ENCODE measurements at places on chromosomes 3 and 15. TPM values are rescaled to one million over a fixed set of nuclear protein-coding genes. Genes with fewer than 3 reads are reported as not detected.

SKOR1 gene
- not detected for polyA plus RNA-seq

TICRR gene
- polyA plus RNA-seq: not detected

MASP1 gene
- not detected for polyA plus RNA-seq

AP3B2 gene
- polyA plus RNA-seq: not detected

DNA sequence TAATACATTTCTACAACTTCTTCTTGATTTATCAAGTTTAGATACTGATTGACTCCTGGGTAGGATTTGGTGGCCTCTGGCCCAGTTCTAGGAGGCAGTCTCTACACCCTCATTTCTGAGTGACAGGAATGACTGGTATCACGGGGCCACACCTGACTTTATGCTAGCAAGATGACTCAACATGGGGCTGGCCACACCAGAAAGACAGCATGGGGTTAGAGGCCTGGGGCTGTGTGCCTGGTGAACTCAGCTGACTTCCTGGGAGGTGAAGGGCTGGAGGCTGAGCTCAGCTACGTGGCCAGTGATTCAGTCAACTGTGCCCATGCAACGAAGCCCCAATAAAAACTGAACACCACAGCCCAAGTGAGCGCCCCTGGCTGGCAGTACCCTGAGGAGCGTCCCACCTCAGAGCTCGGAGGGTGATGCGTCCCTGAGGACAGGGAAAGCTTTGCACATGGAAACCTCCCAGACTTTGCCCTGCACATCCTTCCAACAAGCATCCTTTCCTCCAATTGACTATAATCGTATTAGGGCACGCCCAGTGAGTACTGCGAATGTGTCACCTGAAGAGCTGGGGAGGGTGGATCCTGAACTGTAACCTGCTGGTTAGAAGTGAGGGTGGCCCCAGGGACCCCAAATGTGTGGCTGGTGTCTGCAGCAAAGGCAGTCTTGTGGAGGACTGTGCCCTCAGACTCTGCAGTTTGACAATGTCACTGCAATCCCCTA lies 57.2 kb downstream of the NIPA2 start:
- DNase-seq: no peak

DNA sequence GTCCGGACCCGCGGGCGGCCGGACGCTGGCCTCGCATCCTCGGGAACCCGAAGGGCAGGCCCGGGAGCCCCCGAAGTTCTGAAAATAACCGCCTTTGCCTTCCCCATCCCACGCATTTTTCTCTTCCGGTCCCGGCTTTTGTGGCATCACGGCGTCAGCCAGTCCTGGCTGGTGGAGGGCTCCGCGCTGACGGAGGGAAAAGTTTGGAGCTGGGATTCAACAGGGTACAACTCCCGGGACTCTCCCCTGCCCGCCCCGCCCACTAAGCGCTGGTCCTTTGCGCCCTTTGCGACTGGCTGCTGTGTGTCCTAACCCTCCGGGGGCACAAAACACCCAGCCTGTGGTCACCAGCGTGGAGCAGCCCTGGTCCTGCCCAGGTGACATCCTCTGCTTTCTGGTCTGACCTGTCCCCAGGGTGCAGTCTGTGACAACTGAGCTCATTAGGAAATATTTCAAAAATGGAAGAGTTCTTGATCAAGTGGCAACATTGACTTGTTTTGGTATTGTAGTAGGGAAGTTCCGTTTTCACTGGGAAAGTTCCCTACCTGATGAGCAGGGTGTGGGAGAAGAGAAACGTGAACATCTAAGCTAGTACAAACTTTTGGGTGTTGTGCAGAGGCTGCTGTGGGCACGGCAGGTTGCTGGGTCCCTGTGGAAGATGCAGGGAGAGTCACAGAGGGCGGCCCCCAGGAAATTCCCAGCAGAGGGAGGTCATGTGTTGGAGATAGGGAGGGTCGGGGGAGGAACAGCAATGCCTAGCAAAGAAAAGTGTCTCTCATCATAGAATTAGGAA lies 775 bp downstream of the ARNT2 start:
- no peak for DNase-seq

DNA sequence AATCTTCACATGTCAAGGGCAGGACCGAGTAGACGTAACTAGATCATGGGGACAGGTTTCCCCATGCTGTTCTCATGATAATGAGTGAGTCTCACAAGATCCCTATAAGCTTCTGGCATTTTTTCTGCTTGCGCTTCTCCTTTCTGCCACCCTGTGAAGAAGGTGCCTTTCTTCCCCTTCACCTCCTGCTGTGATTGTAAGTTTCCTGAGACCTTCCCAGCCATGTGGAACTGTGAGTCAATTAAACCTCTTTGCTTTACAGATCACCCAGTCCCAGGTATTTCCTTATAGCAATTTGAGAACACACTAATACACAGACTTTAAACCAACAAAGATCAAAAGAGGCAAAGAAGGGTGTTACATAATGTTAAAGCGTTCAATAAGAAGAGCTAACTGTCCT lies 156.6 kb upstream of the UBE2E2 start:
- DNase-seq: no peak

DNA sequence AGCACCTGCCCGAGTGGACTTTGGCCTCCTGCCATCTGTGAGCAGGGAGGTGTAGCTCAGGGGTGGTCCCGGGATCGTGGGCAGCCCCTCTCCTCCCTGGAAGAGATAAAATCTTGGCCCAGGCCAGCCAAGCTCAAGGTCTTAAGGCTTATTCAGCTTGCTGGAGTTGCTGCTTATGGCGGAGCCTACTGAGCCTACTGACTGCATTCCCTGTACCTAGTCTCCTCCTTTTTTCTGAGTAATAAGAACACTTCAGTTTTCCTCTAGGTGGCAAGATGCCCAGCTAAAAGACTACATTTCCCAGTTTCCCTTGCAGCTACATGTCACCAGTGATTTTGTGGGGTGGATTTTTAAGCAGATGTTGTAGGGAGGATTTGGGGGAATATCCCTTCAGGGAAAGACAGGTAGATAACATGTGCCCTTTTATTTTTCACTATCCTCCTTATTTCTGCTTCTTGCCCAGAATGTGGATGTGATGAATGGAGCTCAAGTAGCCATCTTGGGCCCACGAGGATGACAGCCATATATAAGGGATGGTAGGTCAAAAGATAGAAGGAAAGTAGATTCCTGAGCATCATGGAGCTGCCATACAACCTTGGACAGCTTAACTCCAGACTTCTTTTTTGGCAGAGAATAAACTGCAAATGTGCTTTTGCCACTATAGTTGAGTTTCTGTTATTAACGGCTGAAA lies 41.4 kb upstream of the INSYN1 start:
- DNase-seq: no peak

- no peak for DNase-seq
Measured at GRCh38 chr3:150680562-150680961, 23.2 kb downstream of the ERICH6 start.
